ENCODE measurements at places on chromosomes 12 and 14. TPM values are rescaled to one million over a fixed set of nuclear protein-coding genes. Genes with fewer than 3 reads are reported as not detected.

DNA sequence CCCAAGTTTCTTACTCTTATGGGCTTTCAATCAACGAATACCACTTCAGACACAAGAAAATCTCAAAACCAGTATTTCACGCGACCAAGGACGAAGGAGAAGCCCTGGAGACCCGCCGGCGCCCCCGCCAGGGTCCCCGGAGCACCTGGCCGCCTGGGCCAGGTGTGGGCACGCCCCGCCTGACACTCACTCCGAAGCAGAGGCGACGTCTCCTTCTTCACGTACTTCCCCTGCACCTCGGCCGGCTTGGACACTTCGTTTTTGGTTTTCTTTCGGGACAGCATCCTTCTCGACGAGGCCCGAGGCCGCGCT lies 466 bp downstream of the SAV1 start:
- peak overlapping the region; percentile 14 for H3K27ac ChIP-seq
- peaks cover 5% of the 10 kb centered on the region for H3K27me3 ChIP-seq
- H3K4me3 ChIP-seq = peak overlapping the region; percentile 75
- no peaks in the 10 kb centered on the region for H3K36me3 ChIP-seq
- no peak for DNase-seq
- peaks cover 14% of the 10 kb centered on the region for H3K4me1 ChIP-seq

The OTOGL gene
- total RNA-seq = not detected

GRCh38 chr12:96246926-96247505 lies 52.8 kb downstream of the ELK3 start:
- peaks cover 76% of the 10 kb centered on the region for H3K36me3 ChIP-seq
- peaks cover 11% of the 10 kb centered on the region for H3K4me1 ChIP-seq
- H3K4me3 ChIP-seq = no peak overlapping the region
- no peak for DNase-seq
- no peak overlapping the region for H3K27ac ChIP-seq
- no peaks in the 10 kb centered on the region for H3K27me3 ChIP-seq

GRCh38 chr14:64572386-64573104 lies 22.8 kb downstream of the PPP1R36 start:
- DNase-seq = no peak
- H3K27ac ChIP-seq = no peak overlapping the region
- H3K36me3 ChIP-seq = no peaks in the 10 kb centered on the region
- peaks cover 4% of the 10 kb centered on the region for H3K27me3 ChIP-seq
- no peak overlapping the region for H3K4me3 ChIP-seq

The PIWIL1 gene
- total RNA-seq = not detected

- no peak for DNase-seq
- H3K4me1 ChIP-seq = no peaks in the 10 kb centered on the region
- no peak within 1 kb of the TSS for H3K27ac ChIP-seq
- no peak within 1 kb of the TSS for H3K4me3 ChIP-seq
- H3K27me3 ChIP-seq = no peaks in the 10 kb centered on the region
Observed at GRCh38 chr12:91111366-91112325, at the start of gene LUM. TSS of gene LUM (minus strand) at chr12:91111494. CDS start at chr12:91108979, 2,515 bp downstream.

The P2RX7 gene
- 23.5 TPM for total RNA-seq

Measured in CD4-positive, CD25-positive, alpha-beta regulatory T cell (primary cell).